ENCODE measurements at places on chromosomes 7 and 10. TPM values are rescaled to one million over a fixed set of nuclear protein-coding genes. Genes with fewer than 3 reads are reported as not detected.
A peak's percentile ranks its signal among the peaks of the same experiment; 100 is the strongest.

The CLRN3 gene
- total RNA-seq = not detected

The SLC39A12 gene
- total RNA-seq = not detected

The HOXA9 gene
- total RNA-seq = not detected

The EPDR1 gene
- total RNA-seq = 0.54 TPM

The CLCN1 gene
- total RNA-seq = not detected

The MYO1G gene
- total RNA-seq = 457 TPM

The SPDYE1 gene
- not detected for total RNA-seq

The CTTNBP2 gene
- total RNA-seq = not detected

The CREB5 gene
- total RNA-seq = not detected

The MMRN2 gene
- not detected for total RNA-seq

The PLXNA4 gene
- total RNA-seq = 21.3 TPM

The CEP55 gene
- total RNA-seq = 77.5 TPM

The MYH16 gene
- total RNA-seq = not detected

DNA sequence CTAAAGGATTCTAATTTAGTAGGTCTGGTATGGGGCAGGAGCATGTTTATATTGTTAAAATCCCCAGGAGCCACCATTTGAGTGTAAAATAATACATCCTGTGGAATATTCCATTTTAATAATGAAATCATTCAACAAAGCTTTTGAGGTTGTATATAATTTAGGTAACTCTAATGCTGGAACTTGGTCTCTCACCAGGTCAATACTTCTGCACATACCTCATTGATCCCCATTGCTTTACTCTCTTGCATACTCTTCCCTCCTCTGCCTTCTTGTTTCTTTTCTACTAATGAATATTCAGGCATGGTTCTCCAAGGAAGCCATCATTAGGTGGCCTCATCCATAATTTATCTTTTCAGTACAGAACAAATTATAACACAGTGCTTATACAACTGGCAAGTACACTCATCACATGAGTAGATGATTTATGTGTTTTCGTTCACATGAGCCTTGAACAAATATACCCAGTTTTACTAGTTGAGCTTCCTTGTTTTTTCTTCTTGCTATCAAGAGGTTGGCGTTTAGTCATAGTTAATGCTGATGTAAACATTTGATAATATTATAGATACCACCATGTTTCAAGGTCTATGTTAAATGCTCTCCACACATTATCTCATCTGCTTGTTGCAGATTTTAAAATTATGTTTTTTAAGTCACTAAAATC lies 7.2 kb downstream of the PALS2 start:
- no peak for DNase-seq

GRCh38 chr7:27491534-27491933 lies 171.1 kb downstream of the HIBADH start:
- no peak for DNase-seq

- DNase-seq = no peak
Measured at GRCh38 chr10:51313251-51313650, 239.0 kb downstream of the PRKG1 start.

DNA sequence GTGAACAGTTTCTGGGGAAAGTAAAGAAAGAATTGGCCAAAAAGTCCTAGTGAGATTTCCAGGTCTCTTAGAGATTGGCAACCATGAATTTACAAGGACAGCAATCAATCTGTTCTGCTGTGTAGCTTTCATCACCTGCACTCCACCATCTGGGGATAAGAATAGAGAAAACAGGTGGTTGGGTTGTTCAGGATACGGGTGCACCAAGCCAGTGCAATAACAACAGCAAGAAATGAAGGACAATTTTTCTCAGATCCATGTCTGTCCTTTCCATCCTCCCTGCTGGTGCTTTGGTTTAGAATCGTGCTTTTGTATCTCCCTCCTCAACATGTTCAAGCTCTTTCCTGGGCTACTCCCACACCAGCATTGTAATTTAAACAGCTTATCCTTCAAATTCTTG lies 787.7 kb downstream of the GRID1 start:
- DNase-seq = no peak

DNA sequence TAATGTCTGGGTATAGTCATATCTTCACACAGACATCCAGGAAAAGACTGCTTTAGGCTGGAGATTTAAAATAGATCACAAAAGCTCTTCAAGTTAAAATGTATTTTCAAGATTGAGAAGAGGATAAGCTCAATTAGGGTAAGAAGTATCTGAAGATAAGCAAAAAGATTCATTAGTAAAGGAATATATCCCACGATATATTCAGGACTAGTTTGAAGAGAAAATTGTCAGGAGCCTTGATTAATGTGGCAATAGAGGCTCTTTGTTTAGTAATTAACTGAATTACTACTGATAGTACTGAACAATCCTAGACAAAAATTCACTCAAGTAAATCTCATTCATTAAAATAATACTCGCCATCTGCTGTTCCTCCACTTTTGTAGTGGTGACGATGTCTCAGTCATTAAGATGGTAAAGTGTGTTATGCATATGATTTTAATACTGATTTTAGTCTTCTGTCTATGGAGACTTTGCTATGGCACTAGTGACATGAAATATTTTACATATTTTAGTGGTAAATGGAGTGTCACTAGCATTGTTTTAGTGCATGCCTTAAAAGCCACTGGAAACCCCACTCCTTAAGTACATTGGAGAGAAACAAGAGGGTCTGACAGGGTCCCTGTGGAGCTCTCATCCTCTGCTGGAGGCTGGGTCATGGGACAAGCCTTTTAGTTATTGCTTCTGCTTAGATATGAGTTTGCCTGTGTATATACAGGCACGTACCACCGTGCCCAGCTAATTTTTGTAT lies 32.8 kb downstream of the INPP5F start:
- no peak for DNase-seq

DNA sequence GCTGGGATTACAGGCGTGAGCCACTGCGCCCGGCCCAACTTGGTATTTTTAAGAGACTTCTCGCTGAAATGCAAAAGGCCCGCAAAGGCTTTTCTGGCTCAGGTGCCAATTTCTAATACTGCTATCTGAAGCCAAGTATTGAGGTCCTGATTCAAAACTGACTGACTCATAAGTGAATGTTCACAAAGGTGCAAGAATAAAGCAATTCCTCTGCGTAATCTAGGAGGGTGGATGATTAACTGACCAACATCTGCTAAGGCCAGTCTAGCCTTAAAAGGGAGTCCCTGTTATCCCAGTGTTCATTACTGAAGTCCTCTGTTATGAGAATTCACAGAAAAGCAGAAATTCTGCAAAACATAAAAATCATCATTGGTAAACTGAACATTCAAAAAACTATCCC lies 111.4 kb downstream of the SRPK2 start:
- DNase-seq = no peak

DNA sequence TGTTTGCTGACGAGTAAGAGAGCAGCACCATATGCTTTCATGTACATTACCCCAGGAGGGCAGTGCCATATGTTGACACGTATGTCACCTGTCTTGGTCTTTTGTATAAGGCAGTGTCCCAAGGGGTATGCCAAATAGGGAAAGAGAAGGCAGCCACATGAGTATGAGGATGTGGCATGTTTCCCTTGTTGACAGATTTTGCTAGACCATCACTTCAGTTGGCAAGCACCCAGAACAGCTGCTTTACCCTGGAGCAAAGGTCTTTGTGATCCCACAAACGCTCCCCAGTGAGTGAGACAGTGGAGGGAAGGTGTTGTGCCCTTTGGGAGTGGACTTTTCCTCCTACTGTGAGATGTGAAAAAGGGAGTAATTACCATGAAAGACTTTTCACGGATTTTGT lies 350.1 kb downstream of the ETV1 start:
- no peak for DNase-seq

GRCh38 chr7:83655951-83656556 lies 7.1 kb upstream of the SEMA3E start:
- DNase-seq = no peak

GRCh38 chr10:26543567-26544306 lies 105.6 kb downstream of the APBB1IP start:
- DNase-seq = peak; percentile 9

GRCh38 chr10:119455609-119456434 lies 86.7 kb downstream of the RGS10 start:
- DNase-seq = no peak

DNA sequence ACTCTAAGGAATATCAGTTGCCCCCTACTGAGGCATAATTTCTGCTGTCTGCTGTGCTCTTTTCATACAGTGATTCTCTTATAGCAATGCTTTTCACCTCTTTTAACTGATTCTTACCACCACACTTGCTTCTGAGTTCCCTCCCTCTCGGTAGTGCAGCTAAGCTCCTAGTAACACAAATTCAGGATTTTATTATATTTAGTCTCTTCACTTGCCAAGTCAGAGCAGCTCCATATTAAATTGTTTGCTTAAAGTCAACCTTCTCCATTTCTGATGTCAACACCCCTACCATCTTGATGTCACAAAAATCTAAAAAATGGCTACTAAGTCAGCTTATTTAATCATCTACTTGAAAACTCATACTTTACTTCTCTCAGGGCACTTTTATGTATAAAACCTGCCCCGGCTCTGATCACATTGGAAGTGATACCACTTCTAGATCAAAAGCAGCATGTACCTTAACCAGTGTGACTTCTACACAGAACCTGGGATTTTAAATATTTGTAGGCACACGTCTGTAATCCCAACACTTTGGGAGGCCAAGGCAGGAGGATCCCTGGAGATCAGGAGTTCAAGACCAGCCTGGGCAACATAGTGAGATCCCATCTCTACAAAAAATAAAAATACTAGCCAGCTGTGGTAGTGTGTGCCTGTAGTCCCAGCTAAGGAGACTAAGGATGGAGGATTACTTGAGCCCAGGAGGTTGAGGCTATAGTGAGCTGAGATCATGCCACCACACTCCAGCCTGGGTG lies 55.3 kb downstream of the GDI2 start:
- DNase-seq = no peak

- DNase-seq = no peak
Measured at GRCh38 chr10:9097206-9097990, 1042.9 kb downstream of the GATA3 start.

GRCh38 chr7:95421000-95421846 lies 13.6 kb downstream of the PON2 start:
- no peak for DNase-seq

DNA sequence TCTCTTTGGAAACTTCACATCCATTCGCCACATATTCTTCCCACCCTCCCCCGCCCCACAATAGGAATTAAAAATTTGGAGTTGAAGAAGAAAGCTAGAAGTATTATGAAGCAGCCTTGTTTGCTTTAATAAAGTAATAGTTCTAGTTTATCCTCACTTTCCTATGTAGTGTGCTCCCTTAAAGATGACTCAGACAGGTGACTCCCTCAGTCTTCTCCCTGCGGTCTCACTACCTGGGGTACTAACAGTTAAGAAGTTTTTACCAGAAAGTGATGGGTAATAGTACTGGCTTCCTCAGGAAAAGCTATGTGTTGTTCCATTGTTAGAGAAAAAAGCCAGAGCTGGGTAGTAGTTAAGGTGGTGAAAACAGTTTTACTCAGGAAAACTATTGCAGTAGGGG lies 58.6 kb downstream of the CCNY start:
- no peak for DNase-seq

GRCh38 chr10:110812583-110812982 lies 59.1 kb upstream of the PDCD4 start:
- no peak for DNase-seq

GRCh38 chr10:49040601-49041000 lies 74.7 kb downstream of the VSTM4 start:
- no peak for DNase-seq

GRCh38 chr7:46752881-46753366 lies 829.0 kb downstream of the TNS3 start:
- DNase-seq = no peak

DNA sequence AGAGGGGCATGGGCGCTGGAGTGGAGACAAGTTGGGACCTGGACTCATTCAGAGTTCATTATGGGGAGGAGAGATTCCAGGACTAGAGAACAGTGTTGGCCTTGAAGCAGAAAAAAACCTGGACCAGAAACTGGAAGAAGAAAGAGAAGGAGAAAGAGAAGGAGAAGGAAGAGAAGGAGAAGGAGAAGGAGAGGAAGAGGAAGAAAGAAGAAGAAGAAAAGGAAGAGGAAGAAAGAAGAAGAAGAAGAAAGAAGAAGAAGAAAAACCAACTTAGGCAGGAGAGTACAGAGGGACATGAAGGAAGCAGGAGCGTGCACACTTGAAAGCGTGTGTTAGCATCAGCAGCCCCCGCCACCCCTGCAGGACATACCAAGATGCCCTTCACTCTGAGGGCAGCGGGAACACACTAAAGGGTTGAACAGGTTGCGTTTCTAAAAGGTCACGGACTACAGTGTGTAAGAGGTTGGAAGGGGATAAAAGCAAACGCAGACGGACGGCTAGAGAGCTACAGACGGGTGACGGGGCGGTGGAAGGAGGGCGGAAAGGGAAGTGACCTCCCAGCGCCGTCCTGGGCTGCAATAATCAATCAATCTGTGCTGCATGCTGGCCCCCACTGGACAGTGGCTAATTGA lies 95.3 kb downstream of the SEC61G start:
- DNase-seq = no peak

- no peak for DNase-seq
Measured at GRCh38 chr10:120572307-120572706, 115.3 kb downstream of the PLPP4 start.

DNA sequence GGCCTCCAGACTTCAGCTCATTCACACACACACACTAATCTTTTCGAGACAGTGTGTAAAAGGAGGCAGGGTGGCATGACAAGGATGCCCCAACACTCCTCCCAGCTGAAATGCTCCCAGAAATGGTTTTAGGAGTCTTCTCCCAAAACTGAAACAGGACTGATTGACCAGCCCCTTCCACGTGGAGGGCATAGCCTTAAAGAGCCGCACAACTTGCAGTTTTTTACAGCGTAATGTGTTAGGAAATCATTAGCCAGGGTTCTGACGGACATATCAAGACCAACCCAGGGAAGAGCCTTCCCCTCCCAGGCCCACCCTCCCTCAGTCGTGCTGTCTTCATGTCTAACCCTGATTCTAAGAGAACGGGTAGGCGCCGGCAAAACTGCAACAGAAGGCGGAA lies 224.6 kb downstream of the TNS3 start:
- no peak for DNase-seq

GRCh38 chr10:129614341-129614740 lies 147.3 kb downstream of the MGMT start:
- no peak for DNase-seq
